ENCODE measurements at places on chromosomes 4 and X. TPM values are rescaled to one million over a fixed set of nuclear protein-coding genes. Genes with fewer than 3 reads are reported as not detected.

FMR1NB gene
- not detected for total RNA-seq

GYG2 gene
- 62.8 TPM for total RNA-seq

PCDH10 gene
- 22.3 TPM for total RNA-seq

DNA sequence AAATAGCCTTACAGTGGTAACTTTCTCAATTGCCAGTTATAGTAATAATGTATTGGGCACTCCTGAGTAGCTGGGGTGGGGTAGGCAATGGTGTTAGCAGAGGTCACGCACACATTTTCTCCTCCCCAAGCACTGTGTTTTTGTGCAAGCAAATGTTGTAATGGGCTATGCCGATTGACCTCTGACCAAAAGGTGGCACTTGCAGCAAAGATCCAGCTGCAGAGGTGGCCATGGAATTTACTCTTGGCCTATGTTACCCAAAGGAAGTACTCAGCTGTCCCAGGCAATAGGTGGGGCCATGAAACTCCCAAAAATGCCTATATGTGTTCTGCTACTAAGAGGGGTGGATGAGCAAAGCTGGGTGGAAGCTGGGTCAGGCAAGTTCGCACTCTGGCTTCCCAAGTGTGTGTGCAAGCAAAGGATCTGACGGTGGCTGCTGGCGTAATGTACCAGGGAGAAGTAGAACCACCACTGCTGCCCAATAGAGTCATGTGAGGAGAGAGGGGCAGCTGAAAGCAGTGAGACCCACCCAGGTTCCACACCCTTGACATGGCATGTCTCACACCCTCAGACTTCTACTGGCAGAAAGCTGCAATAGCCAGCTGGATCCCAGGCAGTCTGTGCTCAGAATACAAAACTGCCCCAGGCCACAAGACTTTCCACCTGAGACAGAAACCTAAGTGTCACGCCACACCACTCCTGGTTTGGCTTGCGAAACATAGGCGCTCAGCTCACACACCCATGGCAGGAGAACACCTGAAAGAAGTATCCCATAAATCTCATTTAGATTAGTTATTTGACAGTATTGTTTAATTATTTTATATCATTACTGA is 353.3 kb upstream of the EMCN start:
- no peaks in the 10 kb centered on the region for H3K36me3 ChIP-seq
- no peaks in the 10 kb centered on the region for H3K4me1 ChIP-seq
- no peak overlapping the region for H3K4me3 ChIP-seq
- no peak for DNase-seq
- no peak overlapping the region for H3K27ac ChIP-seq

DNA sequence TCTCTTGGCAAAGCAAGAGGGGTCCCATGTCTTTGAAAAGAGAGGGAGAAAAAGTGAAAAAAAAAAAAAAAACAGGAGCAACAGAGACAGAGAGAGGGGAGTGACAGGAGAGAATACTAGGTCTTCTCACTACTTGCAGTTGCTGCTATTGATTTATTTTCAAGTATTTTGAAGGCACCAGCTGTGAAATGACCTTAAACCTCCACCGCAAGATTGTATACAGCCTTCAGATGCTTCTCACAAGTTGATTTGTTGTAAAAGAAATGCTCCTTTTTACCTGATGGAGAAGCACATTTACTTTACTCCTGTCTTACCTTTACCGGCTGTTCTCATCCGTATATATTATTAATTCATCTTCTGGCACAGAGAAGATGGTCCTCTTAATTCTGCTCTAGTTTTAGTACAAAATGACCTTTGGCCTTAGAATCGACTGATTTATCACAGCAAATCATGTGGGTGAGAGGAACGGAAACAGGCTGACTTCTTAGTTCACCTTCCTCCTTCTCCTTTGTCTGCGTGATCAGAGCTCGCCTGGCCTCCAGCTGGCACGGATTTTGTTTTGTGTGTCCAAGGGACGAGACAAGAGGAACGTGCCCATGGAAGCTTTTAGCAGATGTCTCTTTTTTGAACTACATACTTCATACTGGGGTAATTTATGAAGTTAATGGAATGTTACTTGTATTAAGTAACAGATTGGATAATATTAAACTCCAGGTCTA is 82.4 kb upstream of the PACRGL start:
- peaks cover 42% of the 10 kb centered on the region for H3K4me1 ChIP-seq
- H3K36me3 ChIP-seq, result peaks cover 36% of the 10 kb centered on the region
- H3K4me3 ChIP-seq, result no peak overlapping the region
- H3K27me3 ChIP-seq, result no peaks in the 10 kb centered on the region

GRCh38 chr4:7315935-7316334 is 118.8 kb downstream of the PSAPL1 start:
- H3K4me1 ChIP-seq, result peaks cover 7% of the 10 kb centered on the region
- H3K36me3 ChIP-seq, result no peaks in the 10 kb centered on the region
- H3K27me3 ChIP-seq, result peaks cover 2% of the 10 kb centered on the region
- no peak overlapping the region for H3K4me3 ChIP-seq

- H3K27ac ChIP-seq, result no peak overlapping the region
- H3K27me3 ChIP-seq, result peaks cover 11% of the 10 kb centered on the region
- H3K4me3 ChIP-seq, result no peak overlapping the region
- DNase-seq, result peak; percentile 46
These were observed 16.6 kb upstream of the PTCHD1 start for GRCh38 chrX:23317799-23318724.

DNA sequence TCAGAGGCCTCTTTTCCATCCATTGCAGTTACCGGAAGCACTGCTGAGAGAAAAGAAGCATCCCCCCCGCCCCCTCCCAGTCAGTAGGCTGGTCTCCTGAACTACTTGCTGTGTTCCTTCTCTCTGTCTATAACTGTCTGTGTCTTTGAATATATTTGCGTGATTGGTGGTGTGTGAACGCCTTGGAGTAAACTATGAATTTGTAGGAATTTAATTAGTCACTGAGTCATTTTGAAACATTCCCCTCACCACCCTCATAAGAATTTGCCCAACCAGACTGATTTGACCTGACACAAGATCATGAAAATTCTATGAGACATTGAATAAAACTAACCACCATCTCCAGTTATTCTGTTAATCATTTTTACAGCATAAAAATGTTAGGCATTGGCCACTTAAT is 6.7 kb upstream of the NXF3 start:
- no peak for DNase-seq
- H3K36me3 ChIP-seq, result no peaks in the 10 kb centered on the region
- no peak overlapping the region for H3K27ac ChIP-seq
- no peak overlapping the region for H3K4me3 ChIP-seq
- H3K27me3 ChIP-seq, result no peaks in the 10 kb centered on the region
- H3K4me1 ChIP-seq, result peaks cover 9% of the 10 kb centered on the region

Data from mesothelial cell of epicardium (in vitro differentiated cells).